T-helper 17 cell (primary cell): ENCODE measurements at places on chromosomes 13 and 19.

DNA sequence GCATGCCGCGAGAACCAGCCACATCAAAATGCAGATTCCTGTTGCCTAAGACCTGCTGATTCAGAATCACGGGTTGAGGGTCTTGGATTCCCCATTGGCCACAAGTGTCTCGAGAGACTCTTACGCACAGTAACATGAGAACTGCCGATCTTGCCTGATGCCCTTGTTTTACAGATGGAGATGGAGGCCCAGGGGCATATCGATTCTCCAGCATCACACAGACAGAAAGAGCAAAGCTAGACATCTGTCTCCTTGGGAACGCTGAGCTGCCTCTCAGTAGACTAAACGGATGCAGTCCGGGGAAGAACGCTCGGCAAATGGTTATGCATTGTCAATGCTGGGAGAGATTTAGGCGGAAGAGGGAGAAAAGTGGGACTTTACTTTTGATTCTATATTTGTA, 5.4 kb downstream of the NLRP12 start:
- no peak for DNase-seq

GRCh38 chr13:20998649-20999415, 62.6 kb downstream of the LATS2 start:
- DNase-seq, result no peak

GRCh38 chr19:33627962-33628839, 6.4 kb downstream of the CHST8 start:
- DNase-seq, result no peak

GRCh38 chr13:41837629-41838028, 123.3 kb downstream of the VWA8 start:
- no peak for DNase-seq

GRCh38 chr19:32388393-32388855, 17.1 kb upstream of the DPY19L3 start:
- DNase-seq, result no peak

DNA sequence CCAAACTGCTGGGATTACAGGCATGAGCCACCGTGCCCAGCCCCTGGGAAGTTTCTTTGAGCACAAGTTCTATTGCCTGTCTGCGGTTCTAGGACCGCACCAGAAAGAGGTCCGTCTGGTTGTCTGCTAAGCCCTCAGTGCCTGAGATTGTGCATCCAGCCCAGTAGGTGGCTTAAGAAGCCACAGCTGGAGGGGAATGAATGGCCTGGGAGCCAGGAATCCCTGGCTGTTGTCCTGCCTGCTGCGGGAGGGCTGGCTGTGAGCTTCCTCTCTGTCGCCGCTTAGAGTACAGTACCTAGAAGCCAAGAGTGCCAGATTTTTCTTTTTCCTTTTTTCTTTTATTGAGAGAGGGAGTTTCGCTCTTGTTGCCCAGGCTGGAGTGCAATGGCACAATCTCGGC, 4.2 kb upstream of the TYK2 start:
- DNase-seq, result no peak

- no peak for DNase-seq
These were observed 2138.5 kb upstream of the PCDH20 start for GRCh38 chr13:63554157-63554556.

DNA sequence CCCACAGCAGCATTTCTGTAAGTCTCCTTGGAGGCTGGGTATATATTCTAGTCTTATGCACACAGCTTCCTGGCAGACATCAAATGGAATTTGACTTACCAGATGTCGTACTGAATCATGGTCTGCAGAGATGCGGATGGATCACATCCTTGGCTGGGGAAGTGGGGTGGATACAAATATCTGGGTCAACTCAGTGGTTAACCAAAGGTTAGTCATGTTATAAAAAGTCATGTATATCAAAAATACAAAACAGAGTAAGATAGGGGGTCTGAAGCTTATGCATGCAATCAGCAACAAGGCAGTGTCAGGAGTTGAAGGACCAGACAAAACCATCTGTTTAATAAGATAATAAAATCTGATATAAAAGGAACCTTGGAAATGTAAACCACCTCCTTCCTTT, 61.9 kb downstream of the WASF3 start:
- DNase-seq, result no peak

DNA sequence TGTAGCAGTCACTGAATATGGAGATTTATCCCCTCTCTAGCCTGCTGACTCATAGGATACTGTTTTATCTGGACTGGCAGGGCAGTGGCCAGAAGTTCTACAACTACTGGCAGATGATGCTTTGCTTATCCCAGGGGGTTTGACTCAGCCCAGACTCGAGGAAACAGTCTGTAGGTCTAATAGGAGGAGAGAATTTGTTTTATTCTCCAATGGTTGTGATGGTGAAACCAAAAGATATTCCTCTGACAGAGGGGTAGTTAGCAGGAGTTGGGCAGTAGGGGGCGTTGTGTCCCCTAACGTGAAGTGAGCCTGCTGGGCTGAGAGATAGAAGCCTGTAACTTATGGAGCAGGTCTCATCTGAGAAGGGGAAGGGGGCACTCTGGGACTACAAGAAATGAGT, 74.9 kb downstream of the WTIP start:
- DNase-seq, result no peak

DNA sequence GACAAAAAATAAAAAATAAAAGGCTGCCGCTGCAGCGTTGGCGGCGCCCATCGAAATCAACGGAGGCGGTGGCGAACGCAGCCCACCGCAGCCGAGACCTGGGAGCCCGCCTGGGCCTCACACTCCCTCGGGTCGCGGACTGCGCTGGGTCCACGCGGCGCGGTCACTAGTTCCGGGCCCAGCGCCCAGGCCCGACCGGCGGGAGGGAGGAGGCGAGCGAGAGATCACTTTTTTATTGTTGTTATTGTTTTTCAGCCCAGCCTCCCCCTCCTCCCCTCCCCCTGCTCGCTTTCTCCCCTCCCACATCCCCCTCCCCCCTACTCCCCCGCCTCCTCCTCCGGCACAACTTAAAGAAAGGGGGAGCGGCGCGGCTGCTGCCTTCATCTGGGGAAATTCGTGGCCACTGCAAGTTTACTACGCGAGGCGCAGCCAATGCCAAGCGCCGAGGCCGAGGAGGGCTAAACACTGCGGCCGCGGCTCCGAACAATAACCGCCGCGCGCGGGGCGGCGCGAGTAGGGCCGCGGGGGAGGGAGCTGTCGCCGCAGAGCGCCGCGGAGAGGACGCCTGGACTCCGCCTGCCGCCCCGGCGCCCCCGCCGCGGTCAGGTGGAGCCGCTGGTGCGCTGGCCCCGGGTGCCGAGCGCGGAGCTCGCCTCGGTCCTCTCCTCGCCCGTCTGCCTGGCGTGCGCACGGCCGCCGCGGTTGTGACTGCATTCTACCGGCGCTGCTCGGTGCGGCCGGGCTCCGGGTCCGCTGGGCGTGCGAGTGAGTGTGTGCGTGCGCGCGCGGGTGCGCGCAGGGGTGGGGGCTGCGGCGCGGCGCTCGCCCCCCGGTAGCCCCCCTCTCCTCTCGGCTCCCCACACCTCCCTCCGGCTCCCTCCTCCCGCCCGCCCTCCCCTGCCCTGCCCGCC, 505 bp upstream of the ZIC2 start:
- no peak for DNase-seq

GRCh38 chr19:12448808-12449207, 8.0 kb upstream of the ZNF443 start:
- DNase-seq, result no peak

GRCh38 chr19:3006075-3006767, 22.9 kb downstream of the TLE2 start:
- DNase-seq, result no peak

GRCh38 chr19:45852983-45853382, 10.0 kb downstream of the SYMPK start:
- no peak for DNase-seq

DNA sequence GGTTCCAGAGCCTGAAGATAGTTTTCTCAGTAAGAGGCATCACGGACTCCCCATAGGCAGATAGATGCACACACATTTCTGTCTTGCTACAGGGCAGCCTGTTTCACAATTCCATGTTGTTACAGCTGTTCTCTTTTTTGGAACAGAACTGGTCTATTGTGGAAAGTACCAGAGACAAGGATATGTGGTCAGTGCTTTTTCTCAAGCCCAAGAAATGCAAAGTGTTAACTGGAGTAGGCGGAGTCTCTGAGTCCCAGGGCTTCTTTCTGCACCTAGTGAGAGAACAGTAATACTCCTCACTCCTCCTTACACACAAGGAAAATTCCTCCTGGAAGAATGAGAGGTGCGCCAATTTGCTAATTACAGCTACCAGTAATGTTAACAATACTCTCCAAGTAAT, 141.6 kb upstream of the ARGLU1 start:
- no peak for DNase-seq

DNA sequence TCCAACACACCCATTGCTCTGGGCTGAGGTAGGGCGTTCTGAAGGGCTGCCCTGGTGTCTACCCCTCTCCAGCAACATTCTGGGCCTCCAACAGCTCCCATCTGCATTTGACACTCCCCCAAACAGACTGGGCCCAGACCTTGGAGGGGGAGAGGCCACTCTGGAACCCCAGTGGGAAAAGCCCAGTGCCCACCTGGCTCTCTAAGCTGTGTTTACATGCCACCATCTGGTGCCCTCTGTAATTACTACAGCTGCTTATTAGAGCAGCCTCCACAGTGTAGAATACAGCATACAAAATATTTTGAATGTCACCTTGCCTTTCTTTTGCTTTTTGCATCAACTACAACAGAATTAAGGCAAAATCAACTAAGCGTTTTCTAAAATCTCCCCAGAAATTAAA, 35.8 kb upstream of the TM9SF2 start:
- no peak for DNase-seq

DNA sequence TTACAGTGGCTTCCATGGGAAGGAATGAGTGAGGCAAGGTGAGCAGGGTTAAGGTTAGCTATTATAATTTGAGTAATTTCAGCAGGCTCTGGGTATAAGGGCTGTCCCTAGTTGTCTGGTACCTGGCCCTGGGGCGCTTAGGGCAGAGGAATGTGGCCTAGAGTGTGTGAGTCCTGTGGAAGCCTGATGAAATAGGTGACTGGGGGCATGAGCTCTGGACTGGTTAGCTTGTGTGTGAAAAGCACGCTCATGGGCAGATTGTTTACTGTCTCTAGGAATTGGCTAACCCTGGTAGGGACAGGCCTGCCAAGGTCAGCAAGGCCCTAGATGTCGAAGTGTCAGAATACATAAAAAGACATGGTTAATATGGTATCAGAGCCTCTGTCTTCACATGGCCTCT, 42.5 kb downstream of the SPRYD7 start:
- no peak for DNase-seq

DNA sequence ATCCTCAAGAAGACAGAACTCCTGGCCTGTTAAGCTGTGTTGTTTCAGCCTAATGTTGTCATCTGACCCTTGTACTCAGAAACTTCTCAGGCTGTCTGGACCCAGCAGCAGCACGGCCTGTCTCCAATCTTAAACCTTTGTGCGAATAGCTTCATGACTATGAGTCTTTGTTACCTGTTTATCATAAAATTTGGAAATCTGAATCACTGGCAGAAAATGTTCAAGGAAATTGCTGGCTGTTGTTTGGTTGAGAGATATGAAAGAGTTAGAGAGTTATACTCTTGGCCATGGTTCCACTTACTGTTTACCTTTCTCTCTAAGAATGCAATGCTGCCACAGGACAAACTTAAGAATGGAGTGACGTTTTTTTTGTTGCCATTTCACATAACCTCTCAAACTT, 59.6 kb downstream of the EFNB2 start:
- DNase-seq, result no peak

DNA sequence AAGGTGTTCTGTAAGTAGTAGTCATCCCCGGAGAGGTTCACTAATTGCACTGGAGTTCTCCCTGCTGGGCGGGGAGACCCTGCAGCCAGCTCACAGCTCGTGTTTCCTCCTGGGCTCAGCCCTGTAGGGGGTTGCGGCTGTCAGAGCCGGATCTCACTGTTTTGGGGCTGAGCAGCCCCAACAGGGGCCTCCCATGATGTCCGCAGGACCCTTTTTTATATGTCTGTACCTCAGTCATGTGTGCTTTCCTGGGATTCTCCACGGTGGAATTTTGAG, 130.2 kb upstream of the MCF2L start:
- DNase-seq, result no peak

GRCh38 chr19:21202865-21203494, 61.1 kb downstream of the ZNF431 start:
- DNase-seq, result no peak

- no peak for DNase-seq
These were observed 30.0 kb downstream of the TSSK6 start for GRCh38 chr19:19485161-19485997.

- no peak for DNase-seq
These were observed 5.3 kb upstream of the PROZ start for GRCh38 chr13:113152984-113153809.

DNA sequence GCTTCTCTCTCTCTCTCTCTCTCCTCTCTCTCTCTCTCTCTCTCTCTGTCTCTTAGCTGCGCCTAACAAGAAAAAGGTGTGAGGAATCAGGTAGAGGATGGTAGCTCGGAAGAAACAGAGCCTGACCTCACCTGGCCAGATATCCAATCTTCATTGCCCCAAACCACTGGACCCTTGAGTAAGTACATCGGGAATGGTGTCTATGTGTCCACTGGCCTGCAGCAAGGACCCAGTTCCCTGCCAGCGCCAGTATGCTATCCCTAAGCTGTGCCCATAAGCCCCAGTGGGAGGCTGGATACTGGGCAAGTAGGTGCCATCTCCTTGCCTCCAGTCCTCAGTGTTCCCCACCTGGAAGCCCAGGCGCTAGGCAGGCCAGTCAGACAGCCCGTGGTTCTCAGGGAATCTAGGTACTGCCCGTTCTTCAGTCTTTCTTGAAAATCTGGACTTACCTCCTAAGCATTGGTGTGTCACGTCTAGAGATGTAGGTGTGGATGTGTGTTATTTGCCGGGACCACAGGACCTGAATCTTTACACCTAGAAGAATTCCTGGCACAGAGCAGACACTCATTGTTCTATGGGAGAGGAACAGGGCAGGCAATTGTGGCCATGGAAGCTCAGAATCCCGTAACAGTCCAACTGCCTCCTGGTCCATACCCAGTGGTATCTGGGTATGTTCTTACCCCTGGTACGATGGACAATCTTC, 7.3 kb downstream of the URAD start:
- no peak for DNase-seq

- no peak for DNase-seq
These were observed 5.5 kb downstream of the WDFY2 start for GRCh38 chr13:51589793-51590192.

GRCh38 chr13:81551036-81551435, 1210.1 kb upstream of the SPRY2 start:
- no peak for DNase-seq

- DNase-seq, result no peak
These were observed 324.3 kb downstream of the ZNF536 start for GRCh38 chr19:30696514-30696913.

DNA sequence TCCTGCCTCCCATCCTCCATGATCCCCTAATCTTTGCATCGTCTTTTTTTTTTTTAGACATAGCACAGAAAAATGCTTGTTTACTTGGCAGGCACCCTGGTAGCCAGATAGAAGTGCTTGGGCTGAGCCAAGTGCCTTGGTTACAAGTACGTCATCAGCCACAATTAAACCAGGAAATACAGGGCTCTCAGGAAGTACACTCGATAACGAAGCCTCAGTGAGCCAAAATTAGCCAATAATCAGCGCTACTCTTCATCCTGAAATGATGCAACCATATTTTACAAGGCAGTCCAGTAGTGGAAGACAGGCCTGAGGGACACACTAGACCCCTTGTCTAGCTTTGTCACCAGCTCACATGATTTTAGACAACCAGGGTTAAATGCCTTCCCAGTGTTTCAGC, 194.0 kb upstream of the NBEA start:
- DNase-seq, result no peak

GRCh38 chr19:48997972-48998371, 4.3 kb downstream of the RUVBL2 start:
- DNase-seq, result no peak
